ENCODE measurements at places on chromosomes 2 and 18. TPM values are rescaled to one million over a fixed set of nuclear protein-coding genes. Genes with fewer than 3 reads are reported as not detected.

DNA sequence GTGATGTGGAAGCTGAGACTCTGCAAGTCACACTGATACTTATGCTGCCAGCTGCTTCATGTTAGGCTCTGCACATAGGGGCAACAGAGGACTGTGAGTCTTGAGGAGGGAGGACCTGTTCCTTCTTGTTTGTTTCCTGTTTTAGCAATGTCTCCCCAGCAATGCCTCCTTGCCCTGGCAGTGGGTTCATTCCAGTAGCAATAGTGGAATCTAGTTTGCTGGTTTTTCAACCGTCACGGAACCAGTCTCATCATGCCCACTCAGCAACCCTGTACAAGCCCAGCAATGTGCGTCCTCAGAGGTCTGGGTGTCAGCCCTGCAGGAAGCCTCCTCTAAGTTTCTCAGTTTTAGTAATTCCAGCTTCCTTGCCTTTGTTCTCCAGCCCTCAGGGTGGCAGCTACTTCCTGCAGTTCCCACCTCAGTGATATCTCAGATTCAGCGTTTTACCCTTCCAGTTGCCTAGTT lies 20.5 kb upstream of the ITGB6 start:
- no peak for DNase-seq
- H3K36me3 ChIP-seq, result no peaks in the 10 kb centered on the region
- H3K4me3 ChIP-seq, result no peak overlapping the region

- H3K27me3 ChIP-seq, result no peaks in the 10 kb centered on the region
- H3K36me3 ChIP-seq, result peaks cover 48% of the 10 kb centered on the region
- no peak for DNase-seq
These were observed 11.7 kb downstream of the HSBP1L1 start for GRCh38 chr18:79975985-79976680.

GRCh38 chr2:45688479-45689298 lies 37.2 kb downstream of the PRKCE start:
- no peak for DNase-seq
- H3K27ac ChIP-seq, result no peak overlapping the region
- H3K27me3 ChIP-seq, result no peaks in the 10 kb centered on the region
- no peak overlapping the region for H3K4me3 ChIP-seq

DNA sequence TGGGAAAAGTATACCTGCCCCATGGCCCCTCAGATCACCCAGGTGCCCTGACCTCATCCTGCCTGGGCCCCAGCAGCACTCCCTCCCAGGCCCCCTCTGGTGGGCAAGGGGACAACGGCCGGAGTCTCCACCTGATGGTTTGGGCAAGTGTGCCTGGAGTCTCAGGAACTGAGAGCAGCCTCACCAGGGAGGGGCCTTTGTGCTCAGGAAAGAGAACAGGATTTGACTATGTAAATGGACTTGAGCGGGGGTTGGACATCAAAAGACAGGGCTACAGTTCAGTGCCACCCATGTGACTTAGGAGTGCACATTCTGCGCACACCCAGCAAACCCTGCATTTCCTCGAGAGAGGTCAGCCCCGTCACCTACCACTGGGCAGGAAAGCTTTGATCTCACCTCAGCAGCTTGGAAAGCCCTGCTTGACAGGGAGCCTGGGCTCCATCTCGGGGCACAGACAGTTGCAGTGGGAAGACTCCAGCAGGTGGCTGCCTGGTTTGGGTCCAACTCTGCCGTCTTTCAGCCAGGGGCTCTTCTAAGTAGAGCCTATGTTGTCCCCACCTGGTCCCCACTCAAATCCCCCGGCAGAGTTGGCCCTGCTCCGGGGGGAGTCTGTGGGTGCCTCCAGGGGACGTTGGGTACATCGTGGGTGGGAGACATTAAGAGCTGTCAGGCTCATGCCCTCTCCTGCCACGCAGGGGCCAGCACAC lies 3.3 kb downstream of the INPP5D start:
- H3K4me1 ChIP-seq, result peaks cover 19% of the 10 kb centered on the region
- peak overlapping the region; percentile 99 for H3K4me3 ChIP-seq
- H3K27me3 ChIP-seq, result no peaks in the 10 kb centered on the region
- peaks cover 26% of the 10 kb centered on the region for H3K36me3 ChIP-seq

DNA sequence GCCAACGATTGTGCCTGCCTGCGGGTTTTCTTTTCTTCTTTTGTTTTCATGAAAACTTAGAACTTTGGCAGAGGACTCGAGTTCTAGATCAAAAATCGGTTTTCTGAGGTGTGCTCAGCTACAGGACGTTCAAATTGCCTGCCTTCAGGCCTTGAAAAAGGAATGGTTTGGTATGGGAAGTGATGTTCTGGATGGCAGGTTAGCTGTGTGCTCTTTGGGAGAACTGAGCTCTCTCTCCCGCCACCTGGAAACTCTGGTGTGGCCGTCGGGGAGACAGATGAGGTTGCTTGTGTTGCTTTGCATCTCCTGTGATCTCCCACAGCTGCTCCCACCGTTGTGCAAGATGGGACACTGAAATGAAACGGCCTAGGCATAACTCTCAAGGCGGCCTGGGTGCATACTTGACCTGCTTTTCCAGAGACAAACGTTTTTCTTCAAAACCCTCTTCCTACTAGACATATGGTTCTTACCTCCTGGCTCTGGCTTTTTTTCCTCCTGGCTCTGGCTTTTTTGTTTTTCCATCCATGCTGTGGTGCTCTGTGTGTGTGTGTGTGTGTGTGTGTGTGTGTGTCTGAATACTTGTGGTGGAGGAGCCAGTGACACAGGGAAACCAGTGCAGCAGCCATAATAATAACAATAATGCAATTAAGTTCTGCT lies 2.0 kb downstream of the FMNL2 start:
- peaks cover 10% of the 10 kb centered on the region for H3K4me1 ChIP-seq
- peaks cover 4% of the 10 kb centered on the region for H3K27me3 ChIP-seq
- no peak for DNase-seq
- no peak overlapping the region for H3K27ac ChIP-seq
- no peaks in the 10 kb centered on the region for H3K36me3 ChIP-seq

DNA sequence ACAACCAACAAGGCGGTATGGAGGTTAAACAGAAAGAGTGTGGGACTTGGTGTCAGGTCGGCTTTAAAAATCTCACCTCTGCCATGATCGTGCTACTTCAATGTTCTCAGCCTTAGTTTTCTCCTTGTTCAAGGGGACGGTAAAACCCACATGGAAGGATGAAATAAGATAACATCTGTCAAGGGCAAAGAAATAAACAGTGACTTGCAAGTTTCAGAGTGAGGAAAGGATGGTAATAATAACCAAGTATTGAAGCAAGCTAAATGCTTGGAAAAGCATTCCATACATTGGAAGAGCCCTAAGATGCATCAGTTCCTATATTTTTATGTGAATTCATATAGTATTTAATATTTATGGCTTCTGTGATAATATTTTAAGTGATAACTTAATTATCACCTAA lies 29.8 kb upstream of the LMAN1 start:
- no peaks in the 10 kb centered on the region for H3K4me1 ChIP-seq
- DNase-seq, result no peak
- no peak overlapping the region for H3K4me3 ChIP-seq
- H3K36me3 ChIP-seq, result no peaks in the 10 kb centered on the region
- H3K27me3 ChIP-seq, result no peaks in the 10 kb centered on the region

- H3K36me3 ChIP-seq, result peaks cover 3% of the 10 kb centered on the region
- no peak for DNase-seq
These were observed 97.9 kb upstream of the IL1R2 start for GRCh38 chr2:101893681-101894381.

GRCh38 chr2:72949045-72949444 lies 31.7 kb downstream of the EMX1 start:
- H3K4me3 ChIP-seq, result no peak overlapping the region
- peaks cover 2% of the 10 kb centered on the region for H3K4me1 ChIP-seq
- DNase-seq, result no peak
- no peak overlapping the region for H3K27ac ChIP-seq
- H3K36me3 ChIP-seq, result no peaks in the 10 kb centered on the region
- H3K27me3 ChIP-seq, result no peaks in the 10 kb centered on the region

GRCh38 chr2:227608561-227609338 lies 5.9 kb downstream of the SCYGR3 start:
- no peak for DNase-seq
- no peak overlapping the region for H3K4me3 ChIP-seq
- H3K27ac ChIP-seq, result no peak overlapping the region
- no peaks in the 10 kb centered on the region for H3K4me1 ChIP-seq
- no peaks in the 10 kb centered on the region for H3K36me3 ChIP-seq

The ARHGAP15 gene
- 154 TPM for total RNA-seq

The LRP1B gene
- total RNA-seq, result not detected

GRCh38 chr2:14903709-14904374 lies 271.3 kb downstream of the LRATD1 start:
- no peaks in the 10 kb centered on the region for H3K4me1 ChIP-seq
- no peak overlapping the region for H3K4me3 ChIP-seq
- H3K27me3 ChIP-seq, result no peaks in the 10 kb centered on the region
- H3K36me3 ChIP-seq, result no peaks in the 10 kb centered on the region
- peak; percentile 17 for DNase-seq
- no peak overlapping the region for H3K27ac ChIP-seq

GRCh38 chr18:11289248-11289647 lies 139.9 kb upstream of the PIEZO2 start:
- no peaks in the 10 kb centered on the region for H3K4me1 ChIP-seq
- H3K27ac ChIP-seq, result no peak overlapping the region
- no peaks in the 10 kb centered on the region for H3K27me3 ChIP-seq
- no peaks in the 10 kb centered on the region for H3K36me3 ChIP-seq

The ATP5F1A gene
- 244 TPM for total RNA-seq

GRCh38 chr2:216064014-216064630 lies 17.5 kb downstream of the PECR start:
- H3K4me1 ChIP-seq, result peaks cover 2% of the 10 kb centered on the region
- H3K4me3 ChIP-seq, result no peak overlapping the region
- no peaks in the 10 kb centered on the region for H3K36me3 ChIP-seq
- DNase-seq, result no peak
- H3K27me3 ChIP-seq, result no peaks in the 10 kb centered on the region
- H3K27ac ChIP-seq, result no peak overlapping the region

DNA sequence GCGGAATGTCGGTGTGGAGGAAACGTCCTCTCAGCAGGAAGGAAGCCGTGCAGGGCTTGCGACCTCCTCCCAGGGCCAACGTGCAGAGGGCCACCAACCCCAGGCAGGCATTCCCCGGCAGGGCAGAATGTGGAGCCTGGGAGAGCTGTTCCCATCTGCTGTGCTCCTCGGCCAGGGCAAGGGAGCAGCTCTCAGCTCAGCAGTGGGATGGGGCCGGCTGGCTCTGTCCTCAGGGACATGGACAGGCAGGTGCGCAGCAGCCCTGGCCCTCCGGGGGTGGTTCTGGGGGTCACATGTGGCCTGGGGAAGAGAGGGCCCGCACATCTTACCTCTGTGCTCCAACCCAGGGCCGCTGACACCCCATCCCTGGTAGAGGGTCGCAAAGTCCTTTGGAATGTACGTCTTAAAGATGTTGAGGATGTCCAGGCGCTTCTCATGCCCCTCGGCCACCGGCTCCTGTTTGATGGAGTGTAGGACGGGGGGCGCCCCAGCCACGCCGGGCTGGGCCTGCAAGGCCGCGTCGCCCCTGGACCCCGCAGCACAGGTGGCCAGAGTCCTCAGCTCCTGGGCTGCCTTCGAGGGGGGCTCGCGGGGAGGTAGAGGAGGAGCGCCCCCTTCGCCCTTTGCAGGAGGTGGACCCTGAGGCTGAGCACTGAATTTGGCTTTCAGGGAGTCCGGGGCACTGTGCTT lies 116.4 kb downstream of the ZNF516 start:
- peaks cover 32% of the 10 kb centered on the region for H3K4me1 ChIP-seq
- no peaks in the 10 kb centered on the region for H3K27me3 ChIP-seq
- no peak overlapping the region for H3K4me3 ChIP-seq

DNA sequence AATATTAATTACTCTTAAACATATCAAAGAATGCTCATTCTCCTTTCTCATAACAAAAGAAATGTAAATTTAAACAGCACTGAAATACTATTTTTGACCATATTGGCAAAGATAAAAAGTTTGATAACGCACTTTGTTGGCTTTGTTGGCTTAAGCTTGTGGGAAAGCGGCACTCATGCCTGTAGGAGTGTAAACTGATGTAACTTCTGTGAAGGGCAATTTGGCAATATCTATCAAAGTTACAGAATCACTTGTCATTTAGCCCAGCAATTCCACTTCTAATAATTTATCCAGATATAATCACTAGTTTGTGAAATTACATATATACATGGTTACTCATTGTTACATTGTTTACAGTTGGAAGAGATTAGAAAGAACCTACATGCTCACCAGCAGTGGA lies 311.8 kb upstream of the STON1 start:
- DNase-seq, result no peak
- no peak overlapping the region for H3K4me3 ChIP-seq
- no peaks in the 10 kb centered on the region for H3K4me1 ChIP-seq

The STARD6 gene
- total RNA-seq, result not detected

DNA sequence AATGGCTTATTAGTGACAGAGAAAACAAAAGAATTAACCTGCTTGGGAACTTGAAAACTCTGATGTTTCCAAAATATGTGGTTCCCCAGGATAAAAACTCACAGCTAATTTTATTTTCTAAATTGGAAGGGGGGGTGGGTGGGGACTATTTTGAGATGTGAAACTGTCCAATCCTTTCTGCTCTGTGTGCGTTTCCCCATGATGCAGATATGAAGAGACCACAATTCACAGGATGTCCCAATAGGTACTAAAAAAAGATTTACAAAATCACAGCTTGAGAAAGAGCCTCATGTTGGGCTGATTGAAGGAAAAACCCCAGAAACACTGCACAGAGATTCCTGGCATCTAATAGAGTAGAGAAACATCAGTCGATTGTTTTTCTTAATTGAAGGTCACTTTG lies 273.2 kb downstream of the ARHGAP15 start:
- DNase-seq, result no peak
- H3K36me3 ChIP-seq, result no peaks in the 10 kb centered on the region
- no peak overlapping the region for H3K27ac ChIP-seq
- H3K4me3 ChIP-seq, result no peak overlapping the region
- no peaks in the 10 kb centered on the region for H3K27me3 ChIP-seq
- H3K4me1 ChIP-seq, result no peaks in the 10 kb centered on the region

The SMARCAL1 gene
- total RNA-seq, result 30.5 TPM

- DNase-seq, result no peak
- H3K4me3 ChIP-seq, result no peak overlapping the region
- no peaks in the 10 kb centered on the region for H3K36me3 ChIP-seq
- no peak overlapping the region for H3K27ac ChIP-seq
- no peaks in the 10 kb centered on the region for H3K4me1 ChIP-seq
- no peaks in the 10 kb centered on the region for H3K27me3 ChIP-seq
These were observed 665 bp upstream of the HRH4 start for GRCh38 chr18:24459772-24460171.

DNA sequence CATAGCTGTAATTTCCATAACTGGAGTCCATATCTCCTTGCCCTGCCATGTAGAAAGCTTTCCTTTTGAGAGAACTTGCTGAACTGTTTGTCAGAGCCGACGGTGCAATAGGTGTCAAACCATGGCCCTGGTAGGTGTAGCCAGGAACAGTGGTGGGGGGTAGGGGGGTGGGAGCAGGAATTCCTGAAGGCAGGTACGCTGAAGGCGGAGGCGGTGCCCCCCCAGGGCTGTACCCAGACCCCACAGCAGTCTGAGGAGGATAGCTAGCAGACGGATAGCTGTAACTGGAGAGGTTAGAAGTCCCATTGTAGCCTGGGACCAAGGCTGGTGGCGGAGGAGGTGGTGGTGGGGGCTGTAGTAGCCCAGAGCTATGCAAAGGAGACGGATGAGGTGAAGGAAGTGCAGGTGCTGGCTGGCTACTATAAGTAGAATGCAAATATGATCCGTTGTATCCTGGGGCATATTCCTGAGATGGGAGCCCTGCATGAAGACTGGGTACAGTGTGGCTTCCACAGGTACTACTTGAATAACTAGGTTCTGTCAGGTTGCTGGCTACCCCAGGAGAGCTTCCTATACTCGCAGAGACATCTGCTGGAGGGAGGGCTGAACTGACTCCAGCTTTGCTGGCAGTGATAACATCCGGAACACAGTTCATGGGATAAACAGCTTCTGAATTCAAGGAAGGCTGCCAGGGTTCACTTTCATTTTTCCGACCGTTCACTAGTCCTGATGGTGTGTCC lies 124.8 kb downstream of the FIGN start:
- no peaks in the 10 kb centered on the region for H3K27me3 ChIP-seq
- no peak overlapping the region for H3K4me3 ChIP-seq
- no peaks in the 10 kb centered on the region for H3K36me3 ChIP-seq
- no peaks in the 10 kb centered on the region for H3K4me1 ChIP-seq
